ENCODE measurements at places on chromosomes 16 and 17. TPM values are rescaled to one million over a fixed set of nuclear protein-coding genes. Genes with fewer than 3 reads are reported as not detected.

UBE2G1 gene
- 102 TPM for total RNA-seq

MAF gene
- 33.0 TPM for total RNA-seq

PRPF8 gene
- 321 TPM for total RNA-seq

DNAH2 gene
- total RNA-seq = 1.0 TPM

Data from type B pancreatic cell (in vitro differentiated cells).